ENCODE measurements at places on chromosomes 4 and X.

GRCh38 chrX:105307762-105308161, 87.3 kb upstream of the TEX13A start:
- no peak for DNase-seq

- no peak for DNase-seq
Observed at GRCh38 chr4:150152766-150153165, 74.5 kb downstream of the DCLK2 start.

DNA sequence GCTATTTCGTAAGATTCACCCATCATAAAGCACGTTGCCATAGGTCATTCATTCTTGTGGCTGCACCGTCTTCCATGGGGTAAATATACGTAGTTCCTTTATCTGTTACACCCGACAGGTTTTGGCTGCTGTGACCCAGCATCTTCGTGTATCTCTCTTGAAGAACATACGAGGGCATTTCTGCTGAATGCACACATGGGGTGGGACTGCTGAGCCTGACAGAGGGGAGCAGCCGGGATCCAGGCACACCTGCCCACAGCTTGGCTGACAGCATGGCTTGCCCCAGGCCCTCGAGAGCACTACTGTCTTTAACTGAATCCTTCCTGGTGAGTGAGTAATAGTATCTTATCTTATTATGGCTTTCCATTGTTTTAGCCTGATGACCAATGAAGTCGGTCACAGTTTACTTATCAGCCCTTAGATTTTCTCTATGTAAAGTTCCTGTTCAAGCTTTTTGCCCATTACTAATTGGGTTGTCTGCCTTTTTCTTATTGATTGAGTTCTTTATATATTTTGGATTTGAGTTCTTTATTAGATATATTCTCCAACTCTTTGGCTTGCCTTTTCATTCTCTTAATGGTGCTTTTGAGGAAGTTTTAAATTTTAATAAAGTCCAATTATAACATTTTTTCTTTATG, 45.0 kb upstream of the MXD4 start:
- no peak for DNase-seq

DNA sequence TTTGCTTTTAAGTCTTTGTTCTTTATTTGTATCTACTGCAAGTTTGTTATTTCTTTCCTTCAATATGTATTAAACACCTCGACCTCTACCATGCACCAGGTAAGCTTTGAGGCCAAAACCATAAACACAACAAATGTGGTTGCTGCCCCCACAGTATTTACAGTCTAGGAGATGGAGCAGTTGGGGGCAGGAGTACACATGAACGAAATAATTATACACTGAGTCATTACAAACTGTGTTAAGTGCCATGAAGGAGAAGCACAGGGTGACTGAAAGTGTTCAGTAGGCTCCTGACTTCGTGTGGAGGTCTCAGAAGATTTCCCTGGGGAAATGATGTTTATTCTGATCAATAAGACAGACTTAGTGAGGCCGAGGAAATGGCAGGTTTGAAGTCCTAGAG, 30.3 kb downstream of the SLC25A43 start:
- no peak for DNase-seq

DNA sequence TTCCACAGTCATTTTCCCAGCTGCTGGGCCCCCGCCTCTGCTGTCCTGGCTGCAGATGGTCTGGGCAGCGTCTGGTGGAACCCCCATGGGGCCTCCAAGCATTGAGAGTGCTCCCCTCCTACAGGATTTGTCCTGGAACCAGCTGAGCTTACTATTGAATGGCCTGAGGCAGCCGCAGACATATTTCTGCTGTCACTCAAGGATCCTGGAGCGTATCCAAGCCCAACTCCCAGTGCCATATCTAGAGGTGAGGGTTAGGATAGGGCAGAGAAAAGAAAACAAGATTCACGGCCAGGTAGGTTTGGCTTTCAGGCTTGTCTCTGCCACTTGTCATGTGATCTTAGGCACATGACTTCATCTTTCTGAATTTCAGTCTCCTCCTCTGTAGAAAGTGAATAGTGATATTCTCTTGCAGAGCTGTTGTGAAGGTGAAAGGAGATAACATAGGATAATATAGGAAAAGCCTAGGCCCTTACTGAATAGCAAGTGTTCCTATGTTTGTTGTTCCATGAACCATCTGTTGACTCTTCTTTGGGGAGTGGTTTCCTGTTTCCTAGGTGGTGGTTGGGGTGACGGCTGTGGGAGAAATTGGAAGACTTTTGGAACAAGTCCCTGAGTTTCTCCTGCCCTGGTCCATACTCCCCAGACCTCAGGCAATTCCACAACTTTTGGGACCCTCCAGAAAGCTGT, 52.3 kb downstream of the SEPSECS start:
- no peak for DNase-seq

DNA sequence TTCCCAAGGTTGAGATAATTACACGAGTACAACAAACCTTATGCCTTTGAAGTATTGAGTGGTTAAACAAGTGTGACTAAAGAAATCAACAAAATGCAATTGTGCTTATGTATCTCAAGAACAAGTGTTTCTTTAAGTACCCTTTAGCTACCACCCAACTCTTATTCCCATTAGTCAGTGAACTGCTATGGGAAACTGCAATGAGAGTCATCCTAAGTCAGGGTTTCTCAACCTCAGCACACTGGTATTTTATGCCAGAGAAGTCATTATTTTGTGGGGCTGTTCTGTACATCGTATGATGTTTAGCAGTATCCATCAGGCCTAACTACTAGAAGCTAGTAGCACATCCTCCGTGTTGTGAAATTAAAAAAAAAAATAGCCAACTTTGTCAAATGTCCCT, 549.1 kb upstream of the BOD1L1 start:
- DNase-seq = no peak

DNA sequence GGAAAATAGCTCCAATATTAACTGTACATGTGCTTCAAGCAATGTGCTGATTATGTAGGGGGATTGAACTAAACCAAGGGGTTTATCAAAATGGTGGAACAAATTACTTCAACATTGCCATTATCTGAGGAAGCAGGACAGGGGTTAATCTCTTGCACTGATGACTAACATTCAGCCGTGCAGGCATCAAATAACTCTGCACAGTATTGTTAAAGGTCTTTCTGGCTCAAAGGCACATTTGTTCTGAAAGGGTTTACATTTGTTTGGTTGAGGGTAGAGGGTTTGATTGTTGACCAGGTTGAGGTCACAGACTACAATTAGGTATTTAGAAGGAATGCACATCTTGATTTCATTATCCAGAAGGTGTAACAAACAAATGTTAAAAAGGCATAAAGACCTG, 32.2 kb upstream of the CCSER1 start:
- DNase-seq = no peak

All from activated CD4-positive, CD25-positive, alpha-beta regulatory T cell treated with anti-CD3 and anti-CD28 coated beads, Interleukin-2, amount 50 U/mL, for 16 hours (primary cell).